NCI-H1436 treated with DMSO at 0.1 percent for 48 hours (cell line): ENCODE measurements at places on chromosomes 1 and 21.

GRCh38 chr1:67611846-67612245 lies 73.2 kb upstream of the GADD45A start:
- no peak for DNase-seq

DNA sequence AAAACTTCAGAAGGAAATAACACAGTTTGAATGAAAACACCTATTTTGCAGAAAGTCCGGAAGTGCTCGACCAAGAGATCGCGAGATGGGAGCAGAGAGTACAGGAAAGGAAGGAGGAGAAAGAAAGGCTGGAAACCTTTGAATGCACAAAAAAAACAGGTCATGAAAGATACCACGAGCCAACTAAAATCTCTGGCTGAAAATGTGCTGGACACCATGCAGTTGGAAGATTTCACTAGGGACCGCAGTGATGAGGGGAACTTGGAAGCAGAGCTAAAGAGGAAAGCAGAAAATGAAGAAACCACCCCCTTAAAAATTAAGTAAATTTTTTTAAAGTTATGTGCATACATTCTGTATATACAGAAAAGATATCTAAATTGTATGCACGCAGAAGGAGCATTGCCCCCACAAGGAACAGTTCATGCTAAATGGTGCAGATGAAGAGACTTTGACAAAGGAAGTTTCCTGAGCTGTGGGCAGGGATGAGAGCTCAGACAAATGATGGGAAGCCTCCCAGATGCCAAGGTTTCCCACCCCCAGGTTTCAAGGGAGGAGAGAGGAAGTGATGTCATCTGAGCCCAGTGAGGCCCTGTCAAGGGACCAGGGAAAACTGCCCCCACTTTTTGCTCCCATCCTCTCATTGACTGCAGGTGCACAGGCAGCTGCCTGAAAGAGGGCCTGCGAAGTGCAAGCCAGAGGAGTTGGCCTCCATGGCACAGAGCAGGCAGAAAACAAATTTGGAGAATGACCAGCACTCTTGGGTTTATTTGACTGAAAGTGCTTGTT lies 52.5 kb downstream of the ETS2 start:
- DNase-seq: no peak

GRCh38 chr1:2504225-2504948 lies 22.0 kb downstream of the PANK4 start:
- no peak for DNase-seq

DNA sequence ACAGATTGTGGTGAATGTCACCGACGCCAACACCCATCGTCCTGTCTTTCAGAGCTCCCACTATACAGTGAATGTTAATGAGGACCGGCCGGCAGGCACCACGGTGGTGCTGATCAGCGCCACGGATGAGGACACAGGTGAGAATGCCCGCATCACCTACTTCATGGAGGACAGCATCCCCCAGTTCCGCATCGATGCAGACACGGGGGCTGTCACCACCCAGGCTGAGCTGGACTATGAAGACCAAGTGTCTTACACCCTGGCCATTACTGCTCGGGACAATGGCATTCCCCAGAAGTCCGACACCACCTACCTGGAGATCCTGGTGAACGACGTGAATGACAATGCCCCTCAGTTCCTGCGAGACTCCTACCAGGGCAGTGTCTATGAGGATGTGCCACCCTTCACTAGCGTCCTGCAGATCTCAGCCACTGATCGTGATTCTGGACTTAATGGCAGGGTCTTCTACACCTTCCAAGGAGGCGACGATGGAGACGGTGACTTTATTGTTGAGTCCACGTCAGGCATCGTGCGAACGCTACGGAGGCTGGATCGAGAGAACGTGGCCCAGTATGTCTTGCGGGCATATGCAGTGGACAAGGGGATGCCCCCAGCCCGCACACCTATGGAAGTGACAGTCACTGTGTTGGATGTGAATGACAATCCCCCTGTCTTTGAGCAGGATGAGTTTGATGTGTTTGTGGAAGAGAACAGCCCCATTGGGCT lies 3.0 kb downstream of the CELSR2 start:
- no peak for DNase-seq

DNA sequence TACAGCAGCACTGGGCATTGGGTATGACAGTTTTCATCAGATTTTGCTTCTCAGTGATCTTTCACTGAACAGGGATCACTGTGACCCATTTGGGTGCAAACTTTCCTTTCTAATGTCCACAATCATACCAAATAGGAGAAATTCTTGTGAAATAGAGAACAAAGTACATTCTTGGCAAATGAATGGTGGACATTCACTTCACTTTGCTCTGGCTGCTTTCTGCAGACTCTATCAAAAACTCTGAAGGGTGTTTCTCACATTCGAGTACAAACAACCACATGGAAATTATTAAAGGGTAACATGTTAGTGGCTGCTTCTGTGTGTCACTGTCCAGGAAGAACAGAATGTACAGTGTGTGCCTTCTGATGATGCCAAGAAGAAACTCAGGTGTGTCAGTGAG lies 61.9 kb upstream of the ADAM30 start:
- DNase-seq: no peak

DNA sequence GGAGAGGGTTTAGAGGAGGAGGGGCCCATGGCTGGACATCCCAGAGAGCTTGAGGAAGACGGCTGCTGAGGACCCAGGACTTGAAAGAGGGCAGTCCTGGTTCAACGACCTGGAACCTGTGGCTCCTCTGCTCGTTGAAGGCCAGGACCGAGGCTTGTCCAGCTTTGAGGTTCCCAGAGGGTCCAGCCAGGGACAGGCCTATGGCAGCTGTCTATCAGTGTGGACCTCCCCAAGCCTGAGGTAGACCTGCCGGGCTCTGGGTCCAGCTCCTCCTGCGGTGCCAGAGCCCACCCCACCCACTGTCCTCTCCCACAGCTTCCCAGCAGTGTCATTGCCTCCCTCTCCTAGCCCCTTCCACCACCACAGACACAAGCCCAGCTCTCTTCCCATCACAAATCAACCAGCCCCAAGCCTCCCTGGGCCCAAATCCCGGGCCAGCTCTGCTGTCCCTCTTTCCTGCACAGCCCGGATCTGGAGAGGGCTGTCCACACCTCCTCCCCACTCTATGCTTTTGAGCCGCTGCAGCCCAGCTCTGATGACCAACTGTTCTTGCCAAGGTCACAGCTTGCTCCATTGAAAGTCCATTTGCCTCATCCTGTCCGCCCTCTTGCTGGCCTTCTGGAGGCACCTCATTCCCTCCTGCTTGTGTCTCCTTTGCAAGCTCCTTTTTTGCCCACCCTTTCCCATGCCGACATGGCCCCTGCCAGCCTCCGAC lies 48.7 kb upstream of the EDN2 start:
- DNase-seq: no peak

- no peak for DNase-seq
Measured at GRCh38 chr1:99358770-99359169, 94.5 kb downstream of the PLPPR4 start.

DNA sequence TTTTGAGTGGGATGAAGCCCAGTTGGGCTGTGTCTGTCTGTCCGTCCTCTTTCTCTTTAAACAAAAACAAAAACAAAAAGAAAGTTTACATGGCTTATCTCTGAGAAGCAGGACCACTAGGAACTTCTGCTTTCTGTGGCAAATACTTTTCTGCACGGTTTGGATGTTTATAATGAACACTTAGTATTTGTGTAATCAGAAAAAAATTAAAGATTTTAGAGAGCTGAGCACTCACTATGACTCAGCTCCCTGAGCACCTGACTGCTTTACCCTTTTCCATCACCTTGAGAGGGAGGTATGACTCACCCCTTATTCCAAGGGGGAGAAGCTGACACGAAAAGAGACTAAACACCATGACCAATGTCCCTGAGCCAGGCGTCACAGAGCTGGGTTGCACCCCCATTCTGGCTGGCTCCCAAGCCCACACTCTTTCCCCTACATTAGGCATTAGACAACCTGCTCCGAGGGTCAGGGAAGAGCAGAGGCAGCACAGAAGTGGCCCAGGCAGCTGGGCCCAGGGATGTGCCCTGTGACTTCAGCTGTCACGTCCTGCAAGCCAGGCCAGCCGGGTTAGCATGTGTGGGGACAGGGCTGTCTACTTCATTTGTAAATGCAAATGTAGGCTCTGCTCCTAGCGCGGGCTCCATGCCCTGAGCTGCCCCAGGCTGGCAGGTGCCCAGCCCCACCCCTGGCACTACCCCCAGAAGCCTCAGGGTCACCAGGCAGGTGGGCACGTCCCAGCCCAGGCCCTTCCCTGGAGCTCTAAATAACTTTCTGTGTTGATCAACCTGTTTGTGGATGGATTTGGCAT lies 30.4 kb downstream of the RAP1GAP start:
- peak; percentile 27 for DNase-seq

GRCh38 chr21:38806153-38806941 lies 618 bp downstream of the ETS2 start:
- no peak for DNase-seq
